ENCODE measurements at places on chromosomes 6 and 20.

DNA sequence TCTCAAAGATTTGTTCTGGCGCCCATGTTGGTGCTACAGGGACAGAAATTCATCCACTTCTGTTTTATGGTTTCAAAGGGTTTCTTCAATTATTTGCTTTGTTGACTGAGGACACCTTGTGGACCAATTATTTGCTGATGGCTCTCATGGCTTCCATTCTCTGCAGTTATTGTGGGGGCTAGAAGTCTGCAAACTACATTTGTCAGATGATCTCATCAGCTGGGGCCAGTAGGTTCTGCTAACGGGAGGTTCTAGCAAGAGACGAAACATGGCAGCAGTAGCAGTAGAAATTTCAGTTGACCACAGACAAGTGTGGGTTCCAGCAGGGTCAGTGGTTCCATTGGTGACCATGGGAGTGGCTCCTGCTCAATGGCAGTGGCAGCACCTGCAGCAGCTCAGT is 72.8 kb upstream of the BLCAP start:
- DNase-seq, result no peak

- no peak for DNase-seq
These were observed 100.0 kb downstream of the SLC35B3 start for GRCh38 chr6:8335381-8335780.

GRCh38 chr6:4910037-4910760 is 93.6 kb downstream of the RPP40 start:
- no peak for DNase-seq

- no peak for DNase-seq
These were observed 32.7 kb upstream of the PROKR2 start for GRCh38 chr20:5349448-5349847.

- DNase-seq, result no peak
These were observed 161.8 kb downstream of the KCNQ5 start for GRCh38 chr6:72783666-72784065.

DNA sequence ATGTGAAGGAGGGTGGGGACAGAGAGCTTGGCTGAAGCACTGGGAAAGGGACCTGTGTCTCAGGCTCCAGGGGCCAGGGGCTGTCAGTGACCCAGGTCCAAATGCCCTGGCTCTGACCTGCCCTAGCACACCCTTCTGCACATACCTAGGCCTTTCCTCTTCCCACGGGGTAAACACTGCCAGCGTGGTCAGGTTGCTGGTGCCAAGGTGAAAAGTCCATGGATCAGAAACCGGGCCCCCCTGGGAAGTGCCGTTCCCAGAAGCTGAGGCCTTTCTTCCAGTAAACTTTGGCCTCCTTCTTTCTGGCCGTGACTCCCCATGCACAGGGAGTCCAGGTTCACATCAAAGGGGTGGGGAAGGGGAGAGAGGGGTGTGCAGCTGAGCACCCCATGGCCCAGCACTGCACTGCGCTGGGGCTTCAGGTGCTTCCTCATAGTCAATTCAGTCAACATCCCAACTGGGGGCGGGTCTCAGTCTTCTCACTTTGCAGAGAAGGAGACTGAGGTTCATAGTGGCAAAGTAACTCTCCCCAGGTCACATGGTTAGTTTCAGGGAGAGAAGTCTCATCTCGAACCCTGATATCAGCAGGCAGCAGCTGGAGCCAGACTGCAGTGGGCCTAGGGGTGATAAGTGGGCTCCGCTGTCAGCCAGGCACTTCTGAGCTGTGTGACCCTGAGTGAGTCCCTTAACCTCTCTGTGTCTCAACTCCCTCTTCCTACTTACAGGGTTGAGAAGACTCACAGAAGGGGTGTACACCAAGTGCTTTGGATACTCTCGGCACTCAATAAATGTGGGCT is 17.0 kb downstream of the PCK1 start:
- DNase-seq, result no peak

DNA sequence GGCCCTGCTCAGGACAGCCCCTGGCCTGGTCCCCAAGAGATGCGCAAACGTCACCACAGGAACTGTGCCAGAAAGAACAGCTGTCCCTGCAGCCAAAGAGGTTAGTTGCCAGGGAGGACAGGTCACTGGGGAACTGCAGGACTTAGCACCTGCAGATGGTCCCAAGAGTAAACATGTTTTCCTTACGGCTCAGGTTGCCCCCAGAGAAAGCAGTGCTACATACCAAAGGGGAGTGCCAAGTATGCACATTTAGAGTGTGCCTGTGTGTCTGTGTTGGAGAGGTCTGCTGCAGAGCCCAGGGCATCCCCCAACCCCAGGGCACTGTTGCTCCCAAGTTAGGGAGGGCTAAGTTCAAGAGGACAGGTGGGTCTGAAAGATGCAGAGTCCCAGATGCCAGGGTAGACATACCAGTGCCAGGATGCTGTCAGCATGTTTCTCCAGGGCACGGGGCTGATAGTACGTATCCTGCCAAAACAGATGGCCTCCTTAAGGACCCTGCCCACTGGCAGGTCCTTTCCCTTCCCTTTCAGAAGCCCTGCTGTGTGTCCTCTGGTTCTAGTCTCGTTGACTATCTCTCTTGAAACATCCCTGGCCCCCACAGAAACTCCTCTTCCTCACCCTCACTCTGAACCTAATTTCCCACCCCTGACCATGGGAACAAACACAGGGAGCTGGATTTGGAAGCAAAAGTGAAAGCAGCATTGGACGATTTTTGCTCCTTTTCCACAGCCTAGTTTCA is 1.3 kb downstream of the ABHD16A start:
- no peak for DNase-seq

DNA sequence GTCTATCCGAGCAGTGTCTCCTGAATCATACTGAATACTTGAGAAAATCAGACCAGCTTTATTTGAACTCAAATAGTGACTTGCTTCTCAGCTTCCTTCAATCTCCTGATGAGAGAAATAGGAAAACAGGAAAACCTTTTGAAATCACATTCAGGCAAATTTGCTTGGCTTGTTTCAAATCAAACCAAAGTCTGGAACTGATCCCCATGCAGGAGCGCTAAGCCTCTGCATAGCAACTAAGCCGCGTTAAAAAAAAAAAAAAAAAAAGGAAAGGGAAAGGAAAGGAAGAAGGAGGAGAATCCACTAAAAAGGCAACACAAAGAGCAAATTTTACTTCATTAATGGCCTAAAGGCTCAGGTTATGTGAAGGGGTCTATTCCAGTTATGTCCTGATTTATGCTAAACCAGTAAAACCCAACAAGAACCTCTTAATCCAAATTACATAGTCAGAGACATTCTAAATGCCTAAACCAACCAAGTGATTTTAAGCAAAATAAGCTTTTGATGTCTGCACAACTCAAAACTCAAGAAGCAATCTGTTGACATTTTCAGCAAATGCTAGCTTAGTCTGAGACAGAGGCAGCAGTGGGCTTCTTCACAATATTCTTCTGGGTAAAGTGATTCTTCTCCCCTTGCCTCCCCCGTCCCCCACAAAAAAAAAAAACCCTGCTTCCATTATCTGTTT is 112.5 kb downstream of the SOBP start:
- DNase-seq, result no peak

Measured in activated CD8-positive, alpha-beta memory T cell treated with anti-CD3 and anti-CD28 coated beads for 48 hours (primary cell).